A673 (cell line): ENCODE measurements at places on chromosomes 5 and 9. TPM values are rescaled to one million over a fixed set of nuclear protein-coding genes. Genes with fewer than 3 reads are reported as not detected.

The CYLC2 gene
- total RNA-seq = not detected in 2 replicates

The NRG2 gene
- total RNA-seq = 0.15 TPM in 1 of 2 replicates, not detected in the other

The HOMER1 gene
- 34.0 and 37.0 TPM in 2 replicates for total RNA-seq

The UBLCP1 gene
- total RNA-seq = 23.5 and 23.8 TPM in 2 replicates

The SHISAL2B gene
- not detected in 2 replicates for total RNA-seq

The FST gene
- total RNA-seq = not detected in 2 replicates

The FCHO2 gene
- 2.5 and 5.8 TPM in 2 replicates for total RNA-seq

The AJM1 gene
- total RNA-seq = 1.8 and 2.0 TPM in 2 replicates
